SK-MEL-5 (cell line): ENCODE measurements at places on chromosomes 6 and 20.

DNA sequence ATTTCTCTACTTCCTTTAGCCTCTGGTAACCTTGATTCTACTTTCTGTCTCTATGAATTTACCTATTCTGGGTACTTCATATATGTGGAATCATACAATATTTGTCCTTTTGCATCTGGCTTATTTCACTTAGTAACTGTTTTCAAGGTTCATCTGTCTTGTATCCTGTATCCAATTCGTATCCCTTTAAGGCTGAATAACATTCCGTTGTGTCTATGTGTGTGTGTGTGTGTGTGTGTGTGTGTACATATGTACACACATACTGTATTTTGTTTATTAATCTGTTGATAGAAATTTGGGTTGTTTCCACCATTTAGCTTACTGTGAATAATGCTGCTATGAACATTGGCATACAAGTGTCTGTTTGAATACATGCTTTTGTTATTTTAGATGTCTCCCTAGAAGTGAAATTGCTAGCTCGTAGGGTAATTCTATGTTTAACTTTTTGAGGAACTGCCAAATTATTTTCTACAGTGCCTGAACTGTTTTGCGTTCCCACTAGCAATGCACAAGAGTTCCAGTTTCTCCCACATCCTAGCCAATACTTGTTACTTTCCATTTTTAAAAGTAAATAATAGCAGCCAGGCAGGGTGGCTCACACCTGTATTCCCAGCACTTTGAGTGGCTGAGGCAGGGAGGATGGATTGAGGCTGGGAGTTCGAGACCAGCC lies 17.7 kb downstream of the SENP6 start:
- DNase-seq: no peak

DNA sequence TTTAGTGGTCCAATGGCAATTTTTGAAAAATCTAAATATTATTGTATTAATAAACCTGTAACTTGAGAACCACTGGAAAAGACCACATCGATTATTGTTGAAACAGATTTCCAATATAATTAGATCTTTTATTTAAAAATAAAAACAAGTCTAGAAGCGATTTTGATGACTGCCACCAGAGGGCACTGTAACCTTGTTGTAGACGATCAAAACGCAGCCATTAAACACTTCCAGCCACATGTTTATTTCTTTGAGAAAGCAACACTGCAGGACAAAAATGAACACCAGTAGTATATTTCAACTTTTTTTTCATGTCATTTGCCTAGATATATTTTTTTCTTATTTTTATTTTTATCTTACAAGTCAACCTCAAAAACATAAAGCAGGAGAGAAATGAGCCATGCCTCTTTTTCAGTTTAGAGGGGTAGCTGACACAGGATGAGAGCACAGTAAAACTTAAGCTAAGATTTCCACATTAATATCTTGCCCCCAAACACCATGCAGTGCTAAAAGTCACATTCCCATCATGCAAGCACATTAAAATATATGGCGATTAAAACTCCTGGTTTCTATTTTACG lies 115.4 kb downstream of the OPRM1 start:
- peak; percentile 63 for DNase-seq

GRCh38 chr6:109093732-109094415 lies 772 bp downstream of the SESN1 start:
- DNase-seq: no peak

DNA sequence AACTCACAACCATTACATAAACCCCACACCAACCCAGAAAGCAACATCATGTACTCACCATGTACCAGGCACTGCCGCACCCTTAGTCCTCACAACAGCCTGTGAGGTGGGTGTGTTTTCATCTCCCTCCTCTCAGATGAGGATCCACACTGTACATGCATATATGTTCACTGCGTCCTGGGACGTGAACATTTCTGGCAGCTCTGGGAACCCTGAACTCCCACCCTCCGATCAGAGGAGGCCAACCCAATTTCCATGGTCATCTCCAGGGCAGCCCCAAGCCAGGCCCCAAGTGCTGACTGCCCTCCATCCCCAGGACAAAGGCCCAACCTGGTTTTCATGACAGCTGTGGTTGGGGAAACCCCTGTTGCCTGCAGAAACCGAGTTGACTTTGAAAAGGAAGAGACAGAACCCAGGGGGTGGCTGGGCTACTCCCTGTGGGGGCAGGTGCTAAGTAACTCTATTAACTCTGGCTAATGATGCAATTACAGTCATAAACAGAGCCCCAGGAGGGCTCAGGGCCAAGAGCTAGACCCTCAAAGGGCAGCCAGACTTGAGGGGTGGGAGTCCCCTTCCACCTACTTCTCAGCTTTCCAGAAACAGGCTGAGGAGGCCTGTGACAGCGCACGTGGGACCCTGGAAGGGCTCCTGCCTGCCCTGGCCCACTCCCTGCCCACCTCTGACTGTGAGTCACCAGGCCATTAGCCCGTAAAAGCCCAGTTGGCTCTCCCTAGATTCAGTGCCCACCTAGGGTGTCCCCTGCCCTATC lies 2.6 kb downstream of the TFEB start:
- no peak for DNase-seq

DNA sequence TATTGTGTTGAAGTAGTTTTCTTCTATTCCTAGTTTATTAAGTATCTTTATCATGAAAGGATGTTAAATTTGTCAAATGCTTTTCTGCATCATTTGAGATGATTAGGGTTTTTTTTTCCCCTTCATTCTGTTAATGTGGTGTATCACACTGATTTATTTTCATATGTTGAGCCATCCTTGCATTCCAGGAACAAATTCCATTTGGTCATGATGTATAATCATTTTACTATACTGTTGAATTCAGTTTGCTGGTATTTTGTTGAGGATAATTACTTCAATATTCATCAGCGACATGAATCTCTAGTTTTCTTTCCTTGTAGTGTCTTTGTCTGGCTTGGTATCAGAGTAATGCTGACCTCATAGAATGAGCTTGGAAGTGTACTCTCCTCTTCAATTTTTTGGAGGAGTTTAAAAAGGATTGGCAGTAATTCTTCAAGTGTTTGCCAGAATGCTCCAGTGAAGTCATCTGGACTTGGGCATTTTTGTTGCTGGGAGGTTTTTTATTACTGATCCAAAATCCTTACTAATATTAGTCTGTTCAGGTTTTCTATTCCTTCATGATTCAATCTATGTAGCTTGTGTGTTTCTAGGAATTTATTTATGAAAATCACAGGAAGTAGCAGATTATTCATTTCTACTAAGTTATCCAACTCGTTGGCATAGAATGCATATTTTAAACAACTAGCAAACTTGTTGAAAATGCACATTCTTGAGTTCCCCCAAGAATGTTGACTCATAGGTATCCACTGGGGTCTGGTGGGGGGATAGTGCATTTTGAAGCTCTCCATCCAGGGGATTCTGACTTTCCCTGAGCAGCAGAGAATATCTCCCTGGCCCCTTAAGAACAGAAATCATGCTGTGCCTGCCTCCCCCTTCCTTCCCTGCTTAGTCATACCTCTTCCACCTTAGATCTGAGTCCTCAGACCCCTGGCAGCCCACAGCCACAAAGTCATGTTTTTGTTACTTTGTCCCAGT lies 187.1 kb downstream of the BMP7 start:
- no peak for DNase-seq

GRCh38 chr6:20498041-20498385 lies 36.2 kb upstream of the CDKAL1 start:
- DNase-seq: no peak

DNA sequence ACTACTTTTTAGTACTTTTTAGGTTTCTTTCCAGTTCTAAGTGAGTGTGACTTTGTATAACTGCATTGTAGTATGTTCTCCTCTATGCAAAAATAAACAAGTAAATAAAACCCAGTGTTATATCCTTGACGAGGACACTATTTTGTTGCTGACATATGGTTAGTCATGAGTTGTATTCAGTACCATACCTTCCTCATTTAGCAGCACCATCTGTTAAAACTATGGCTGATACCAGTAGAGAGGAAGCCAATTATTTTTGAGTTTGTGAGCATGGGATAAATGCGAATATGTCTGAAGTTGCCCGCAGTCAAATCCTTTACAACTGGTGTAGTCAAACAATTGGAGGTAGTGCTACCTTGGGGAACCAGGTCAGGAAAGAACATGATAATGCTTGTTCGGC lies 74.1 kb downstream of the CDKAL1 start:
- no peak for DNase-seq

DNA sequence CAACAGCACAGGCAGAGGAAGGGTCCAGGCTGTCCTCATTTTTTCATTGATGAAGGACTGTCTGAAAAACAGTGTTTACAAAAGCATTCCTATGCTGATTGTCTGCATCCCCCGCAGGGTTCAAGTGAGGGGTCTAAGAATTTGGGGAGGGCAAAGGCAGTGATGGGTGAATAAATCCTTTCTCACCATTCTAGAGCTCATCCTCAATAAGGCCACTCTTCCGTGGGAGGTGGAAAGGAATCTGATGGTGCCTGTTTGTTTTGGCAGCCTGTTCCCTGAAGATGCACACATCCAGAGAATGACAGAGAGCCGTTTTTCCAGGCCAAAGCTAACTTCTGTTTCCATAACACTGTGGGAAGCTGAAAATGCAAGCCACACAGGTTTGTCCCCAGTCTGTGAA lies 164.5 kb downstream of the MOXD1 start:
- no peak for DNase-seq

DNA sequence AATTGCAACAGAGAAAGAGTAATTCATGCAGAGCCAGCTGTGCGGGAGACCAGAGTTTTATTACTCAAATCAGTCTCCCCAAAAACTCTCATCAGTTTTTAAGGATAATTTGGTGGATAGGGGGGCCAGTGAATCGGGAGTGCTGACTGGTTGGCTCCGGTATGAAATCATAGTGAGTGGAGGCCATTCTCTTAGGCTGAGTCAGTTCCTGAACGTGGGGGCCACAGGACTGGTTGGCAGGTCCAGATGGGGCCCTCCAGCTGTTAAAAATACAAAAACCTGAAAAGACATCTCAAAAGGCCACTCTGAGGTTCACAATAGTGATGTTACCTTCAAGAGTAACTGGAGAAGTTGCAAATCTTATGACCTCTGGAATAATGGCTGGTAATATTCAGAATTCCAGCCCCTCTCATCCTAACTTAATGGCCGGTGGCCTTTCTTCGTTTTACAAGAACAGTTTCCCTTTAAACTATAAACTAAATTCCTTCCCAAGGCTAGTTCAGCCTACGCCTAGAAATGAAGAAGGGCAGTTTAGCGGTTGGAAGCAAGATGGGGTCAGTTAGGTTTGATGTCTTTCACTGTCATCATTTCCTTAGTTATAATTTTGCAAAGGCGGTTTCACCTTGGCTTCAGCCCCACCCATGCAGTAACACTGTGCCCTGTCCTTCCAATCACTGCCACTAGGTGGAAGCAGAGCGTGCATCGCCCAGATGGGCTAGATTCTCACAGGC lies 6.8 kb upstream of the MICA start:
- DNase-seq: peak; percentile 83

- peak; percentile 57 for DNase-seq
These were observed 974.1 kb downstream of the EYS start for GRCh38 chr6:64732888-64733287.

- DNase-seq: no peak
These were observed 27.1 kb downstream of the PDE10A start for GRCh38 chr6:165635965-165636364.

DNA sequence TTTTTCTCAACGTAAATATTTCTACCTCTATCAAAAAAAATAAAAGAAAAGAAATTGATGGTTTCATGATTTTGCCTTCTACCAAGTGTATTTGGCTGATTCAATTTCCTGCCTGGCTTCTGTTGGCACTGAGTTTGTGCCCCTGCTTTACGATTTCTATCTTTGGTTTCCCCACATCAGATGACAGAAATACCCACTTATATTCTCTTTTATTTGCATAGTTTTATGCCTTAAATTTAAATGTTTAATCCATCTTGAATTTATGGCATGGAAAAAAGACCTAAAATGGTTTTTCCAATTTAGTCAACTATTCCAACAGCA lies 34.3 kb downstream of the RNF24 start:
- no peak for DNase-seq

DNA sequence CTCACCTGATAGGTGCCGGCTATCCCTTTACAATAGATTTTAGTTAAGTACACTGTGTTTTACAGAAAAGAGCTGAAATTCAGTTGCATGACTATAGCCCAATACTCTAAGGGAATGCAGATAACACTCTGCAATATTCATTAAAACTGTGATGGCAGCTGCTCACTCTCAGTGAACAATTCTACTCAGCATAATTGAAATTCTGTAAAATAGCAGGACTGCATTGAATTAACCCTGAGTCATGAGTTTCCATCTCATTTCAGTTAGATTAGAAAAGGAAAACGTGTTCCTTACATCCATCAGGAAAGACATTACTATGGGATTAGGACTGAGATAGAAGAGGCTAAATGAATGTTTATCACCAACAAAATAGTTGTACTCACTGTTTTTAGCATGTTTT lies 613.3 kb upstream of the JAG1 start:
- DNase-seq: no peak

DNA sequence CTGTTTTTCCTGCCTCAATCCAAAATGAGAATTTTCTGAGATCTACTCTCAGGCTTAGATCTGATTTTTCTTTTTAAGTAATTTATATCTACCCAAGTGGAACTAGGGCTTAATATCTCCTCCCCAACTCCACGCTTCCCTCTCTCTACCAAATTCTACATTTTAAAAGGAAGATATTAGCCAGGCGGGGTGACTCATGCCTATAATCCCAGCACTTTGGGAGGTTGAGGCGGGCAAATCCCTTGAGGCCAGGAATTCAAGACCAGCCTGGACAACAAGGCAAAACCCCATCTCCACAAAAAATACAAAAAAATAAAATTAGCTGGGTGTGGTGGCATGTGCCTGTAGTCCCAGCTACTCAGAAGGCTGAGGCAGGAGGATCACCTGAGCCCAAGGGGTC lies 61.0 kb downstream of the MTFR2 start:
- DNase-seq: no peak

GRCh38 chr20:7248281-7249201 lies 481.1 kb downstream of the BMP2 start:
- DNase-seq: no peak

- peak; percentile 28 for DNase-seq
These were observed 88.1 kb downstream of the SNAP25 start for GRCh38 chr20:10306440-10307358.

GRCh38 chr6:159540152-159540551 lies 152.9 kb downstream of the SOD2 start:
- peak; percentile 46 for DNase-seq

DNA sequence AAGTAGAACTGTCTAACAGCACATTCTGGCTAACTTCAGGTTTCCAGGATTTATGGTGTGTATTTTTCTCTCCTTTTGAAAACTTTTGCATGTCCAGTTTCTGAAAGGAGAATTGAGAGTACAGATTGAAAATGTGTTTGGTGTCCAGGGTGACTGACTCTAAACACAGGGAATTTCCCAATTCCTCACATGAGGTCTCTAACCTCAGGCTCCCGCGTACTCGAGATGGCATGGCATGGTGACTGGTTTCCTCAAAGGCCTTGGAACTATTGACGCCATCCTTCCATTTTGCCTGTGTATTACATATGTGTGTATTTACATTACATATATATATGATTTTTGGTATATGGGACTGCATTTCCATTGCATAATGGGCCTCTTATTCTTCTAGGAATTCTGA lies 52.5 kb downstream of the PRND start:
- no peak for DNase-seq

DNA sequence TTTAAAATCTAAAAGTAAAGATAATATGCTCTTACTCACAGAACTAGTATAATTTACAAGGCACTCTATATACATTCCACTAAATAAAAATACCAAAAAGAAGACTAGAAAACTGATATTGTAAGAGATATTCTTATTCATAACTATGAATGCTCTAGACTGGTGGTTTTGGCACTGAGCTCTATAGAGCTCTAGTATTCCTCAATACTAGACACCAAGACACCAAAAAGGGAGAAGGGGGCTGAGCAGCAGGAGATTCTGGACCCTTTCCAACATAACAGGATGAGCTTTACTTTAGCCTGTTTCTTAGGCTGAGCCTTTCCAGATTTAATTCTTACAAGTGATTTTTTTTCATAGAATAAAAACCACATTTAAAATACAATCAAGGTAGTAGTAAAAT lies 173.6 kb downstream of the COL21A1 start:
- no peak for DNase-seq
